Type B pancreatic cell (in vitro differentiated cells): ENCODE measurements at places on chromosomes 4 and X.

- no peak overlapping the region for H3K4me3 ChIP-seq
- no peaks in the 10 kb centered on the region for H3K4me1 ChIP-seq
- H3K36me3 ChIP-seq = no peaks in the 10 kb centered on the region
- no peaks in the 10 kb centered on the region for H3K27me3 ChIP-seq
- no peak for DNase-seq
Measured at GRCh38 chrX:77342004-77342403, 105.2 kb upstream of the FGF16 start.

DNA sequence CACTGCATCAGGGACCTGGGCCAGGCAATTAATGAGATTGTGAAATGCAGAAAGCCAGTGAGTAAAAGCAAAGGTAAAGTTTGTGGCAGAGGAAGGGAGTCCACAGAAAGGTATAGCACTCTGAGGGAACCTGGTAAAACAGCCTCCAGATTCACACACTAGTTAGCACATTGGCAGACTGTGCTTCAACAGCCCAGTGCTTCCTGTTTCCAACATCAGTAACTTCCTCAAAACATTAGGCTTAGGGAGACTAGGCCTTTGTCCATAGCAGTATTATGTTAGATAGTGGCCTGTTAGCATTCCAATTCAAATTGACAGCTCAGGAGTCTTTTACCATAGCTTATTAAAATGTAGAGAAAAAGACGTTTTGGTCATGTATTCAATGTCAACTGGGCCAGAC, 582.6 kb upstream of the ACTRT1 start:
- DNase-seq = no peak
- no peak overlapping the region for H3K4me3 ChIP-seq
- H3K4me1 ChIP-seq = no peaks in the 10 kb centered on the region
- no peaks in the 10 kb centered on the region for H3K36me3 ChIP-seq

GRCh38 chr4:40221744-40222143, 24.9 kb downstream of the RHOH start:
- H3K27me3 ChIP-seq = no peaks in the 10 kb centered on the region
- H3K36me3 ChIP-seq = no peaks in the 10 kb centered on the region
- peaks cover 6% of the 10 kb centered on the region for H3K4me1 ChIP-seq

GRCh38 chrX:76555816-76556215, 128.3 kb downstream of the MAGEE1 start:
- H3K36me3 ChIP-seq = no peaks in the 10 kb centered on the region
- H3K27ac ChIP-seq = no peak overlapping the region
- DNase-seq = no peak
- H3K27me3 ChIP-seq = no peaks in the 10 kb centered on the region

DNA sequence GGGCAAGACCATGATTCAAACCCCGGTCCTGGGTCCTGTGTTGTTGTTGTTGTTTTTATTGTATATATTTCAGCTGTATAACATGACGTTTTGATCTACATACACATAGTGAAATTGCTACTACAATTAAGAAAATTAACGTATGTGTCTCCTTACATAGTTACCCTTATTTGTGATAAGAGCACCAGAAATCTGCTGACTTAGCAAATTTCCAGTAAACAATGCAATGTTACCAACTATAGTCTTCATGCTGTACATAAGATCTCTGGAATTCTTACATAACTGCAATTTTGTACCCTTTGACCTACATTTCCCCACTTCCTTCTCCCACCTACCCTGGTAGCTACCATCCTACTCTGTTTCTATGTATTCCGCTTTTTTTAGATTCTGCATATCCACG, 75.8 kb upstream of the MAGEB10 start:
- DNase-seq = no peak
- no peaks in the 10 kb centered on the region for H3K27me3 ChIP-seq
- H3K36me3 ChIP-seq = no peaks in the 10 kb centered on the region
- H3K4me1 ChIP-seq = no peaks in the 10 kb centered on the region

DNA sequence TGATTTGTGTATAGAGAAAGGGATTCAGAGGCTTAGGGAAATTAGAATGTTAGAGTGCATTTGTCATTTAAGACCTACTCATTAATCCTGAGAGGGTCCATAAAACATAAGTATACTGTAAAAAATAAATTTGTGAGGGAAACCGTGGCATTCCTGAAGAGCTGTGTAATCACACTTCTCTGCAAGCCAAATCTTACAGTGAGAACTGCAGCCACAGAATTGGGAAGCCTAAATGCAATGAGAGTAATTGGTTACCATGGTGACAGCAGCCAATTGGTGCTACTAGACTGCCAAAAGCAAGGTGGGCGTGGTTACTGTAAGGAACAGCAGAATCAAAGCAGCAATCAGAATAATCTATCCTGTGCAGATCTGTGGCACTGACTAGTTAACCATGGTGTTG, 345.2 kb upstream of the GRID2 start:
- H3K27me3 ChIP-seq = no peaks in the 10 kb centered on the region
- H3K4me3 ChIP-seq = no peak overlapping the region
- no peak overlapping the region for H3K27ac ChIP-seq

- H3K4me3 ChIP-seq = peak overlapping the region; percentile 29
- no peaks in the 10 kb centered on the region for H3K27me3 ChIP-seq
- DNase-seq = no peak
- H3K36me3 ChIP-seq = peaks cover 2% of the 10 kb centered on the region
- H3K4me1 ChIP-seq = peaks cover 6% of the 10 kb centered on the region
Measured at GRCh38 chr4:16289897-16290554, 63.8 kb upstream of the TAPT1 start.
